ENCODE measurements at places on chromosomes 5 and 9. TPM values are rescaled to one million over a fixed set of nuclear protein-coding genes. Genes with fewer than 3 reads are reported as not detected.

The DEPDC1B gene
- 37.3 TPM for total RNA-seq

The FAXDC2 gene
- 29.3 TPM for total RNA-seq

The DPP7 gene
- total RNA-seq = 206 TPM

The PCDHA5 gene
- total RNA-seq = 2.2 TPM

The BHMT gene
- total RNA-seq = 14.1 TPM

The NKD2 gene
- 2.0 TPM for total RNA-seq

The GARIN3 gene
- not detected for total RNA-seq

The TAF11L10 gene
- total RNA-seq = not detected

The ELOVL7 gene
- 41.8 TPM for total RNA-seq

The ORM1 gene
- 397 TPM for total RNA-seq

DNA sequence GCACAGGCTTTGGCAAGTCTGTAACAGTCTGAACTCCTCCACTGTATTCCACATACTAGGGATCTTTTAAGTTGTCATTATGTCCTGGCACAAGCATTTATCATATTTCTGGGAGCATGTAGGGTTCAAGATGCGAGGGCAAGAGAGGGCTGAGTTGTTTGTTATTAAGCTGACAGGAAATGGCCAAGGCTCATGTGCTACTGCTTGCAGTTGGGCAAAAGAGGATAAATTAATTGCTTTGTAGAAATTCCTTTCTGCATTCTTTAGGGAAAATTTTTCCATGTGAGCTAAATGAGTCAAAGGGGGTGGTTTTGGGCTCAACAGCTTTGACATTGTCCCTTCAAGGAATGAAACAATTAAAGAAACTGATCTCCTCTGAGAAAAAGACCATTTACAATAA lies 35.4 kb downstream of the DOCK8 start:
- DNase-seq = no peak
- no peaks in the 10 kb centered on the region for H3K36me3 ChIP-seq
- no peak overlapping the region for H3K27ac ChIP-seq
- no peaks in the 10 kb centered on the region for H3K4me1 ChIP-seq
- no peak overlapping the region for H3K4me3 ChIP-seq

GRCh38 chr5:139138809-139139208 lies 59.4 kb downstream of the SIL1 start:
- H3K4me1 ChIP-seq = peaks cover 34% of the 10 kb centered on the region
- H3K4me3 ChIP-seq = no peak overlapping the region
- no peaks in the 10 kb centered on the region for H3K27me3 ChIP-seq
- DNase-seq = no peak
- no peak overlapping the region for H3K27ac ChIP-seq

DNA sequence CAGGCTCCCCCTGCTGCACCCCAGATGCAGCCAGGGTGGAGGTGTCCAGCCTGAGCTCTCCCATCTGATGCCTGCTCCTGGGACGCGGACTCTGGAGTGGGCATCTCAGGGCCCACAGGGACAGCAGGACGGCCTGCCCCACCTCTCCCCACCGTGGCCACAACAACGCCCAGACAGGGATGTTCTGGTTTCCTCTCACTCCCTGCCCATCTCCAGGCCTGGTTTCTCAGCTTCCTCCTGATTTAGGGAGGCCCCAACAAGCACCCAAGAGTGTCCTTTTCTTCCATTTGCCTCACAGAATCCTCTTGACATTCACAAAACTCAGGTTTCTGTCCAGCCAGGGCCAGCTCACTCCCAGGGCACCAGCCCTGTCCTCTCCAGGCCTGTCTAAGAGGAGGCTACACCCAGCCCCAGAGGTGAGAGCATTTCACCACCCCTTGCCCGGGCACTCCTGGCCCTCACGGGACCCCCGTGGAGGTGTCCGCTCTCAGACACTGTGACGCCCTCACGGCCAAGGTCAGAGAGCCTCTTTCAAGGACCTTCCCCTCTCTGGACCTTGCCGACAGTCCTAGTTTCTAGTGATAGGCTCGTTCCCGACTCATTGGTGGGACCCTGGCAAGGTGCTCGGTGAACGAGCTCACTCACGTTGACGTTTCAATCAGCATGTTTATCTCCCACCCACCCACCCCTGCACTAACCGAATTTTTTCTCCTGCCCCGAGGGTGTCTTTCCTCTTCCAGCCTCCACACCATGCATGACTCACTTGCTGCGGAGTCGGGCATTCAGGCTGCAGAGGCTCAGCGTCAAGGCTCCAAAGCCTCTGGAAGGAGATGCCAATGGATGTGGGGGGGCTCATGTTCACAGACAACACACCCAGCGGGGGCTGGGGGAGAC lies 62.0 kb upstream of the UNC5A start:
- DNase-seq = no peak
- no peaks in the 10 kb centered on the region for H3K36me3 ChIP-seq
- no peak overlapping the region for H3K4me3 ChIP-seq
- peaks cover 53% of the 10 kb centered on the region for H3K27me3 ChIP-seq

DNA sequence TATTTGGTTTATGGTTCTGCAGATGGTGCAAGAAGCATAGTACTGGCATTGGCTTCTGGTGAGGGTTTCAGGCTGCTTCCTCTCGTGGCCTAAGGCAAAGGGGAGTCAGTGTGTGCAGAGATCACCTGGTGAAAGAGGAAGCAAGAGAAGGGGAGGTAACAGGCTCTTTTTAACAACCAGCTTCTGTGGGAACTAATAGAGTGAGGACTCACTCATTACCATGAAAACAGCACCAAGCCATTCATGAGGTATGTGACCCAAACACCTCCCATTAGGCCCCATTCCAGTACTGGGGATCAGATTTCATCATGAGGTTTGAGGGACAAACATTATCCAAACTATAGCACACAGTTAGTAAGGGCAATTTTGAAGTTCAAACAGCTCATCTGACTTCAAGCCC lies 263.5 kb downstream of the TMEM38B start:
- peaks cover 4% of the 10 kb centered on the region for H3K4me1 ChIP-seq
- H3K27me3 ChIP-seq = no peaks in the 10 kb centered on the region
- no peak for DNase-seq
- H3K27ac ChIP-seq = no peak overlapping the region
- no peak overlapping the region for H3K4me3 ChIP-seq

- no peaks in the 10 kb centered on the region for H3K4me1 ChIP-seq
- no peak for DNase-seq
- no peak overlapping the region for H3K4me3 ChIP-seq
- no peaks in the 10 kb centered on the region for H3K36me3 ChIP-seq
- H3K27ac ChIP-seq = no peak overlapping the region
- no peaks in the 10 kb centered on the region for H3K27me3 ChIP-seq
Measured at GRCh38 chr5:118875131-118875530, 113.2 kb downstream of the DTWD2 start.

GRCh38 chr5:59188419-59189225 lies 605.7 kb downstream of the RAB3C start:
- DNase-seq = peak; percentile 88
- no peaks in the 10 kb centered on the region for H3K36me3 ChIP-seq
- no peak overlapping the region for H3K4me3 ChIP-seq
- H3K27ac ChIP-seq = peak overlapping the region; percentile 36

GRCh38 chr9:8605096-8605495 lies 805.5 kb upstream of the DMAC1 start:
- no peak overlapping the region for H3K4me3 ChIP-seq
- no peak overlapping the region for H3K27ac ChIP-seq
- H3K4me1 ChIP-seq = no peaks in the 10 kb centered on the region
- no peaks in the 10 kb centered on the region for H3K36me3 ChIP-seq
- no peaks in the 10 kb centered on the region for H3K27me3 ChIP-seq

DNA sequence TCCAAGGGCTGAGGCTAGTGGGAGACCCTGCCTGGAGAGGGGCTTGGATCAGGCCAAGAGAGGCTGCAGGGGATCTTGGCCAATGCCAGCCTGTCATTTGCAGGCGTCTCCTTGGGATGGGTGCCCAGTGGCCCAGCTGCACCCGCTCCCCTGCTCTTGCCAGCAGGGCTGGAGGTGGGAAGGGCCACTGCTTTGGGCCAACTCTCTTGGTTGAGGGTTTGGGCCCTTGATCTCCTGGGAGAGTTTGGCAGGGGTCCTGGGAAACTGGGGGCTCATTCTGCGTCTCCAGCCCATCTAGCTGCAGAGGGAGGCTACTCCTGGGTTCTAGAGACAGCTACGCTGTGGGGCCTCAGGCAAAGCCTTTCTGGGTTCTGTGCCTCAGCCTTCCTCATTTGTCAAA lies 10.5 kb downstream of the PSD2 start:
- no peak overlapping the region for H3K27ac ChIP-seq
- H3K36me3 ChIP-seq = no peaks in the 10 kb centered on the region
- H3K27me3 ChIP-seq = peaks cover 29% of the 10 kb centered on the region
- no peak for DNase-seq
- H3K4me1 ChIP-seq = no peaks in the 10 kb centered on the region
- H3K4me3 ChIP-seq = no peak overlapping the region

- H3K36me3 ChIP-seq = no peaks in the 10 kb centered on the region
- no peaks in the 10 kb centered on the region for H3K27me3 ChIP-seq
- no peak overlapping the region for H3K4me3 ChIP-seq
- no peak overlapping the region for H3K27ac ChIP-seq
- H3K4me1 ChIP-seq = no peaks in the 10 kb centered on the region
Measured at GRCh38 chr5:133390416-133391353, 221.7 kb downstream of the FSTL4 start.

GRCh38 chr5:60668686-60669304 lies 31.2 kb downstream of the DEPDC1B start:
- no peaks in the 10 kb centered on the region for H3K36me3 ChIP-seq
- peak; percentile 49 for DNase-seq
- H3K4me3 ChIP-seq = no peak overlapping the region
- H3K27me3 ChIP-seq = no peaks in the 10 kb centered on the region
- no peak overlapping the region for H3K27ac ChIP-seq
- H3K4me1 ChIP-seq = peaks cover 16% of the 10 kb centered on the region

DNA sequence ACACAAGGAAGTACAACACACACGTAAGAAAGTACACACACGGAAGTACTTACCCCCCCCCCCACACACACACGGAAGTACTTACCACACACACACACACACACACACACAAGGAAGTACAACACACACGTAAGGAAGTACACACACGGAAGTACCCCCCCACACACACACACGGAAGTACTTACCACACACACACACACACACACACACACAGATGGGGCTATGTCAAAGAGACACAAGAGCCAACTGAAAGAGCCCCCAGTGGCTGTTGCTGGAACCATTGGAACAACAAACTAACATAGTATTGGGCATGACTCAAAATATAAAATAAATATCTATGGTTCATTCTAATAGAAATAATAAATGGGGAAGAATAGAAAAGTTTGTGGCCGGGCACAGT lies 4.9 kb upstream of the MAPK9 start:
- no peak overlapping the region for H3K4me3 ChIP-seq
- H3K27me3 ChIP-seq = no peaks in the 10 kb centered on the region
- H3K4me1 ChIP-seq = peaks cover 5% of the 10 kb centered on the region

- peaks cover 20% of the 10 kb centered on the region for H3K4me1 ChIP-seq
- peak; percentile 2 for DNase-seq
Measured at GRCh38 chr5:2749514-2750025, 1.9 kb downstream of the IRX2 start.

DNA sequence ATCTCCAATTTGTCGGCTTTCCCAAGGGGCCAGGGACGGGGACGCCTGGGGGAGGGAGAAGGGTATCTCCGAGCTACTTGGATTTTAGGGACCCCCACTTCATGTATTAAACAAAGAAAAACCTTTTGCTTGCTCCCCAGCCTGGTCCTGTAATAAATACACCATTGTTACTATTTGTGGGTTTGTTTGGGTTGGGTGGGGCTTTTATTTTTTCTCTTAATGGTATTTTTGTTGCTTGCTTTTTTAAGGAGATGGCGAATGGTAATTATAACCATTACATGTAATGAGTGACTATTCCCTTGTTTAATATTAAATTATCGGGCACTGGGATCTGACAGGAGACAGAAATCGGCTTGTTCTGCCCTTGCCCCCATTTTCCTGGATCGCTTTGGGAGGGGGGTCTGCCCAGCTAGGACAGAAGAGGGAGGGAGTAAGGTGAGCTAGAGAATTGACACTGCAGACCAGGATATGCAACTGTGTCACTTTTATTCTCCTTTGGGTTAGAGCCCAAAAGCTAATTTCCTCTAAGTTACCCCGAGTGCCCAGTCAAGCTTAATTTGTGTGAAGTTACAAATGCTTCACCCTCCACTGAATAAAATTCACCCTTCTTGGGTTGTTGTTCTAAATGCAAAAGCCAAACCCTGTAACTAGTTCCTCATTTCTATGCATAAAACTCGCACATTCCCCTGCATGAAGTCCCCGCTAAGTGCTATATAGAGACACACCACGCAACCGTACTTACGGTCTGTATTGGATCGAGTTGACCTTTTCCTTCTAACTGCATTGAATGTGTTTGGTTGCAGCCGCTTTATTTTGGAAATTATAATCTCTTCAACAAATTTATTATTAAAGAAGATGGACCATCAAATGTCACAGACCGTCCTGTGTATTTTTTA lies 1.6 kb upstream of the ZNF608 start:
- DNase-seq = peak; percentile 28
- H3K27ac ChIP-seq = peak overlapping the region; percentile 91
- H3K36me3 ChIP-seq = no peaks in the 10 kb centered on the region
- peaks cover 11% of the 10 kb centered on the region for H3K4me1 ChIP-seq
- no peaks in the 10 kb centered on the region for H3K27me3 ChIP-seq

DNA sequence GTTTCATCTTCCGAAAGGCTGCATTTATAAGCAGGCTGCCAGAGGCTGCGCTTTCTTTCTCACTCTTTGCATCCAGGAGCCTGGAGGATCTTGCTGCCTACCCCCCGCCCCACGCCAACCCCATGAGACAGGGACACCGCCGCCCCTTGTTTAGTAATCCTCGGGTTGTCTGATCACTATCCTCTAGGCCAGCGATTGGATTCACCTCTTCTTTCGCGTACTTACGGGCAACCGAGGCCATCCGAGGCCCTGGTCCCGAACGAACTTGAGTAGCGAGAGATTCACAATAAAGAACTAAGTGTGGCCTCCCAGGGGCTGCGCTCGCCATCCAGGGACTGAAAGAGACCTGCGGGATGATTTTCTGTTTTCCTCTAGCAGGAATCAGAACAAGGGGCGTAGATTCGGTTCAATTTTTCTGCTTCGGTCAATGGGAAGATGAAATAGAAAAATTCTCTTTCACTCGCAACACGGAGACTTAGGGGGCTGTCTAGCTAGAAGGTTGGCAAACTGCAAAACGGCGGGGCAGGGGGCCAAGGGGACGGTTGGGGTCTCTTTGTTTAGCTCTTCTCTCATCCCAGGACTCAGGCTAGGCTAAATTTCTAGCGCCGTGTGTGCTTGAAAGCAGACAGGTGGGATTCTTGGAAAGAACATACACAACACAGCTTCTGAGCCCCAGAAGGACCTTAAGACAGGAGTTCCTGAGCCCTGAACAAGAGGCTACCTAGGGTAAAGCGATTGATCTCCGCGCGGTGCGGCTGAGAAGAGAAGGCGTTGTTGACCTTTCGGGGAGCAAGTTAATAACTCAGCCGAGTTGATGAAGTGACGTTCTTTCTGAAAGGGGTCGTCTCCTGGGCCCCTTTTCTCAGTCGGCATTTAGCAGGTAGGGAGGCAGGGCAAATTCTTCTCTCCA lies 5.8 kb upstream of the ISL1 start:
- H3K36me3 ChIP-seq = no peaks in the 10 kb centered on the region
- H3K27ac ChIP-seq = peak overlapping the region; percentile 92
- DNase-seq = no peak
- H3K4me3 ChIP-seq = peak overlapping the region; percentile 10
- H3K27me3 ChIP-seq = peaks cover 59% of the 10 kb centered on the region
